CD4-positive, alpha-beta T cell treated with Interleukin-6 for 4 hours (primary cell): ENCODE measurements at places on chromosomes 2 and 18.

GRCh38 chr2:203361495-203361894 lies 33.3 kb downstream of the ABI2 start:
- DNase-seq = no peak

DNA sequence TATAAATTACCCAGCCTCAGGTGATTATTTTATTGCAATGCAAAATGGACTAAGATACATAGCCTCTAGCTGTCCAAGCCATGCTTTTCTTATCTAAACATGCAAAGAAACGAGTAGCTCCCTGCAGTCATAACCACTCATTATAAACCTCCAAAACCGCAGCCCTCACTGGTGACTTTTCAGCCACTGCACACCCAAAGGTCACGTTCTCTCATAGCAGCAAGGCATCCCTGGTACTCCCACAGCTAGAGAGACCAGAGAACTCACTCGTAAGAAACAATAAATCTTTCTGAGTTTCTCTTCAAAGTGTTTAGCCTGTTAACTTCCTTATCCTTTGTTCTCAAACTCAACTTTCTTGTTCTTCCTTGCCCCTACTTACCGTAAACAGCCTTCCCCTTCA lies 28.5 kb upstream of the RALBP1 start:
- DNase-seq = no peak

DNA sequence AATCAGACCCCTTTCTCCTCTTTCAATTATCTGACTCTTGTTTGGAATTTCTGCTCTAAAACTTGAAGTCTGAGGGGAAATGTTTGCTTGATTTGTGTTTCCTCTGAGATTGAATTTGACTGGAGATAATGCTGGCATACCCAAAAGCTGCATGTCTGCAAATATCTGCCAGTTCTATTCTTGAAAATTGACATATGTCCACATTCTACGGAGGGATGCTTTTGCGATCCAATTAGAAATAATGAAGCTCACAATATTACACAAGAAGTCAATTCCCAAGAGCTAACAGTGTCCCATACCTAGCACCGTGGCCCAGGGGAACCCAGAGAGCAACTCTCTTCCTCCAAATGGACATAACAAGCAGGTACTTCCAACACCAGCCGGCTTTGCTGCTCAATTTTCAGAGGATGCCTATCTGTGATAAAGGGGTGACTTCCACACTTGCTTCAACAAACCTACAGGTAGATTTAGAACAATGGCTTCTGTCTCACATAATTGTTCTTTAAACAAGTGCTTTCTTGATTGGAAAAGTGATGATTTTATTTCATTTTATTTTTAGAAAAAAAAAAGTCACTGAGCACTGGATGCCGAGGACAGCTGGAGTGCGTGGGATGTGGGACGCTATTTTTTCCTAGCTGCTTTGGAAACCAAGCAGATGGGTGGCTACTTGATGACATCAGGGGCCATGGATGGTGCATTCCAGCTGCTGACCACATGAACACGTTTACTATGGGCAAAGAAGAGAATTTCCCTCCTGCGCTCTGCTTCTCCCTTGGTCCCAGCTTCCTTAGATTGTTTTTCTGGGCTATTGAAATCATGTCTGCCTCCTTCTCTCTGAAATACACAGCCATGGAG lies 488.9 kb downstream of the RNF144A start:
- DNase-seq = no peak

GRCh38 chr2:203913947-203914346 lies 22.6 kb upstream of the ICOS start:
- no peak for DNase-seq

GRCh38 chr2:218962859-218963492 lies 3.5 kb downstream of the CDK5R2 start:
- DNase-seq = peak; percentile 54

- DNase-seq = no peak
Observed at GRCh38 chr2:11764920-11765319, 18.5 kb downstream of the LPIN1 start.

DNA sequence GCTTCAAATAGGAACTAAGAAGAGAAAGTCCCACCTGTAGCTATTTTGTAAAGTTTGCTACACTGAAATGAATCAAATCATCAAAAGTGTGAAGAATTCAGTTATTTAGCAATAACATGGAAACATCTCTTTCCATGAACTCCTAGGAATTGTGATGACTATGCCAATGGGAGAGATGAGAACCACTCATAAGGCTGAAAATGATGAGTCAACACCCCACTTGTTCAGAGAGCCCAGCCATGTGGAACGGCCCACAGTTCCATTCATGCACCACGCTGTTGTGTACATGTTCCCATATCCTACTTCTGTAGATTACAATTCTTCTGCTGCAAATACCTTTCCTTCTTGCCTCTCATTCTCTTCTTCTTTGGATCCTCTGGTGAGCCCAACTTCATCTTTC lies 645.5 kb upstream of the ID2 start:
- no peak for DNase-seq

DNA sequence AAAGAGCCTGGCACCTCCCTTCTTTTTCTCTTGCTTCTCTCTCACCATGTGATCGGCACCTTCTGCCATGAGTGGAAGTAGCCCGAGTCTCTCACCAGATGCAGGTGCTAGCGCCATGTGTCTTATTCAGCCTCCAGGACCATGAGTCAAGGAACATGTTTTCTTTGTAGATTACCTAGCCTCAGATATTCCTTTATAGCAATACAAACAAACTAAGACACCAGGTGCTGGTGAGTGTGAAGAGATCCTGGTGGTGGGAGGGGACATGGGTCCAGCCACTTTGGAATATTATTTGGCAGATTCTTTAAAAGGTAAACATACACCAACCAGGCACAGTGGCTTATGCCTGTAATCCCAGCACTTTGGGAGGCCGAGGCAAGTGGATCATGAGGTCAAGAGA lies 5.9 kb upstream of the USP40 start:
- DNase-seq = no peak

DNA sequence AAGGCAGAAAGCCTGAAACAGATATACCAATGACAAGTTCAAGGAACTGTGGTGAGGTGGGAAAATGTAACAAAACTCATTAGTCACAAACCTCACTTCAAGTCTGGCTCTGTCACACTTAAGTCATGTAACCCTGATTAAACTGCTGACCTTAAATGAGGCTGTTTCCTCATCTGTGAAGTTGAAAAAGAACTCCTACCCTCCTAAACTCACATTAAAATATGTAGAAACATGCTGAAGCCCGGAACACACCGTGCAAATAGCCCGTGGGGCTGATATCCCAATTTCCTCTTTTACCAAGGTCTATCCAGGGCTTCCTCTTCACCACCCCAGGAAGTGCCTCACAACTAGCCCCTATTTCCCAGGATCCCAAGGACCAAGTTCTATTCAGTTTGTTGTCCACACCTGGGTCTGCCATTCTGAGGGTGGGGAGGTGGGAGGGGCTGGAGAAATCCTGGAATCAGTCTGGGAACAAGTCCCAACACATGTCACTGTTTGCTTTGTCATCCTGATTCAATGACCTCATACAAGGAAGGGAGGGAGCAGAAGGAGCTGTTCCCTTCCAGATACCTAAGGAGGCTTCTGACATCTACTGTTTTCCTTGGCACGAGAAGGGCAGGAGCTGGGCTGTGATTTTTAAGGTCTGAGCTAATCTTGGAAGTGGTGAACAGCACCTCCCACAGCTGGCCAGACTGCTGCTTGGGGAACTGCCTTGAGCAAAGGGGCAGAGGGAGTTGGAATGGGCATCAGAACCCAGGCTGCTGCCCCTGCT lies 42.3 kb downstream of the SLC4A1AP start:
- DNase-seq = no peak

GRCh38 chr2:172211512-172211911 lies 108.8 kb upstream of the DLX2 start:
- no peak for DNase-seq

DNA sequence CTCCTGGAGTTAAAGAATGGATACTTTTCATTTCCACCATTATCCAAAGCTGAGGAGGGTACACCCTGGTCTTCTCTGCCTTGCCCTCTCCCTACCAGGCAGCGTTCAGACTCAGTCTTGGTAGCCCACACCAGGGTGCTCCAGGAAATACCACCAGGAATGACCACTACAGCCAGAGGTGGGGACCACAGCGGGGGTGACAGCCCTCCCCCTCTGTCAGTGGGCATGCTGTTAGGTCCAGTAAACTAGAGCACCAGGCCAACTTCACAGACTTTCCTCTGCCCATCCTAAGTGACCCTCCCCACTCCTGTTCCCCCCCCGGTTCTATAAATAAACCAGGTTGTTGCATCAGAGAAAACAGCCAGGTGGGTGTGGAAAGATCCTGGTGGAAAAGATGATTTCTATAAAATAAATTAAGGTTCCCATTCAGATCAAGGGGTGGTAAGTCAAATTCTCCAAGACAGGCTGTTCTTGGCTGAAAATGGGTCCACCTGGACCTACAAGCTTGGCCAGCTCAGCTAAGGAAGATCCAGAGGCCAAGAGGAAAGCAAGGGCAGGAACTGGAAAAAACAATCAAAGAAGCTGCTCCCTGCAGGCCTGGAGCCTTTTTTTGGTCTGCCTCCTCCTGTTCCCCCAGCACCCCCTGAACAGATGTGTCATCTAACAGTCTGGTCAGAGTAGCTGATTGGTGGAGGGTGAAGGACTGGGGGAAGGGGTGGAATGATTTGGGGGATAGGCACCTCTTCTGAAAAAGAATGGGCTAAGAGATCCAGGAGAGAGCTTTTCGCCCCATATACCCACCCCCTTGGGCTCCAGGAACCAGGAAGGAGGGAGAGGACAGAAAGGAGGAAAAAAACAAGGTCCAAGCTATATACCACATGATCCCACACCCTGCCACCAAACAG lies 2.3 kb downstream of the RAB11FIP5 start:
- DNase-seq = no peak

DNA sequence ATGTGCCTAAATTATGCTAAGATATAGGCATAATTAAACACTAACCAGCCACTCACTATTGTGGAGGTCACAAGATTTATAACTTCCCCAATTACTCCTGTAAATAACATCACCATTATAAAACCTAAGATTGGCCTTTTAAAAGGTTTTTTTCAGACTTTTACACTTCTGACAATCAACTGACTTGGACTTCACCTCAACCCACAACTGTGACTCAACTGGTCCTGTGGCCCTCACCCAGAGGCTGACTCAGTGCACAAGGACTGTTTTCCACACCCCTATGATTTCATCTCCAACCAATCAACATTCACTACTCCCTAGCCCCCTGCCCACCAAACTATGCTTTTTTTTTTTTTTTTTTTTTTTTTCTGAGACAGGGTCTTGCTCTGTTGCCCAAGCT lies 11.6 kb downstream of the TTR start:
- DNase-seq = no peak

DNA sequence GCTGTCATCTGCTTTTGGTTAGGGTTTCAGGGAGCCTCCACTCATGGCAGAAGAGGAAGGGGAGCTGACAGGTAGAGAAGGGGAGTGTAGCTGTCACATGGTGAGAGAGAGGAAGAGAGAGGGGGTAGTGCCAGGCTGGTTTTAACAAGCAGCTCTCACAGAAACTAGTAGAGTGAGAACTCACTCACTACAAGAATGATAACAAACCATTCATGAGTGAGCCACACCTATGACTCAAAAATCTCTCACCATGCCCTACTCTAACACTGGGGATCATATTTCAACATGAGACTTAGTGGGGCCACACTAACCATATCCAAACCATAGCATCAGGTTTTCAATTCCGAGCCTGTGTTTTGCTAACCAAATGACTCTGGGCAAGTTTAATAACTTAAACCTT lies 274.9 kb upstream of the VWC2L start:
- DNase-seq = no peak

GRCh38 chr2:138930571-138930970 lies 150.4 kb upstream of the NXPH2 start:
- DNase-seq = no peak

DNA sequence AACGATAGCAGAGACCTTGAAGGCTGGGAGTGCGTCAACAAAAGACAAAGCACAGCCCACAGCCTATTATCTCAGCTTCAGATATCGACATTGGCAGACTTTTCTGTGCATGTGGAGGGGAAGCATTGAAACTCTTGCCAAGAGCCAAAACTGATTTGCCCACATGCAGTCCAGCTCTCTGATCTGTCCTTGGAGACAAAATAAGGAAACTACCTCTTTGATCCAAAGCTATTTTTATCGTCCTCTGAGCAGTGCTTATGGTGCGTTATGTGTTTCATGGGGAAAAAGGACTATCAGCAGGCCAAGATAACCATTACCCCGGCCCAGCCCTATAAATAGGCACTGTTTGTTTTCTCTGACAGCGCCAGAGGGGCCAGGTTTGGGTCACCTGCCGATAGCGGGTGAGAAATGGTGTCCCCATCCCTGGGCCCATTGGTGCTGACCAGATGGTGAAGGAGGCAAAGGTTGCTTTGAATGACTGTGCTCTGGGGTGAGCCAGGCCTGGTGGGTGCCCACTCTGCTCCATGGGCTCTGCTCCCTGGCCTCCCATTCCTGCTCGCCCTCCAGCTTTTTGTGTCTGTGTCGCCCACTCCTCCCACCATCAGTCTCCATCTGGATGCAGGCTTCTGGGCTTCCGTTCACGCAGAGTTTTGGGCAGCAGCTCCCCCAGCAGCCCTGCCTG lies 176.1 kb upstream of the HS6ST1 start:
- DNase-seq = no peak

DNA sequence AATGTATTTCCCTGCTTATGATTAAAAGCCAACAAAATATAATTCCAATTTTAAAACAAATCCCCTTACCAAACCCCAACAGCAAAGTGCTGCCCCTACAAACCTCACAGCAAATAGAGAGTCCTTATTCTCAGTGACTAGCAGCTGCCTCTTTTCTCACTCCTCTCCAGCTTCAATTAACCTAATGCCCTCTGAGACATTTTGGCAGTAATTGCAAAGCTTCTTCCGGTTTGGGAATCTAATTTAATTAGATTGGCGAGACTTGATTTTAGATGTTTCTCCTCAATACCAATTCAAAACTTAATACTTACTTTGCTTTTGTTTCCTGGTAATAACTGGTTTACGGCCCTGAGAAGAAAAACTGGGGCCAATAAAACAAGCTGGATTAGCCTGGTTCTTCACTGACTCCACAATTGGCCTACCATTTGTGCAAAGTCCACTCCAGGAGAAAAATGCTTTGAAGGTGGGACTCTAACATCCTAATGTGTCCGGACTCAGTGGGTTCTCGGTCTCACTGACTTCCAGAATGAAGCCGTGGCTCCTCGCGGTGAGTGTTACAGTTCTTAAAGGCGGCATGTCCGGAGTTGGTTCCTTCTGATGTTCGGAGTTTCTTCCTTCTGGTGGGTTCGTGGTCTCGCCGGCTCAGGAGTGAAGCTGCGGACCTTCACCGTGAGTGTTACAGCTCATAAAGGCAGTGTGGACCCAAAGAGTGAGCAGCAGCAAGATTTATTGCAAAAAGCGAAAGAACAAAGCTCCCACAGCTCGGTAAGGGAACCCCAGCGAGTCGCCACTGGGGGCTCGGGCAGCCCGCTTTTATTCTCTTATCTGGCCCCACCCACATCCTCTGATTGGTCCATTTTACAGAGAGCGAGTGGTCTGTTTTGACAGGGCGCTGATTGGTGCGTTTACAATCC lies 52.8 kb downstream of the SLC35F5 start:
- no peak for DNase-seq

- no peak for DNase-seq
Observed at GRCh38 chr2:24054366-24055010, 4.9 kb downstream of the FKBP1B start.

GRCh38 chr2:195706161-195706900 lies 49.3 kb downstream of the SLC39A10 start:
- no peak for DNase-seq

GRCh38 chr2:215791481-215791937 lies 221.8 kb downstream of the MREG start:
- DNase-seq = no peak
